Esophagus squamous epithelium (tissue), 5 donors: ENCODE measurements at places on chromosomes 3 and 15.

GRCh38 chr3:156632601-156633000, 41.8 kb upstream of the TIPARP start:
- H3K4me3 ChIP-seq: no peak overlapping the region
- H3K27ac ChIP-seq: no peak overlapping the region

GRCh38 chr3:127848131-127849129, 26.1 kb upstream of the MGLL start:
- no peaks in the 10 kb centered on the region for H3K27me3 ChIP-seq
- H3K4me3 ChIP-seq: no peak overlapping the region
- peak overlapping the region; percentile 82 for H3K27ac ChIP-seq
- no peaks in the 10 kb centered on the region for H3K36me3 ChIP-seq

DNA sequence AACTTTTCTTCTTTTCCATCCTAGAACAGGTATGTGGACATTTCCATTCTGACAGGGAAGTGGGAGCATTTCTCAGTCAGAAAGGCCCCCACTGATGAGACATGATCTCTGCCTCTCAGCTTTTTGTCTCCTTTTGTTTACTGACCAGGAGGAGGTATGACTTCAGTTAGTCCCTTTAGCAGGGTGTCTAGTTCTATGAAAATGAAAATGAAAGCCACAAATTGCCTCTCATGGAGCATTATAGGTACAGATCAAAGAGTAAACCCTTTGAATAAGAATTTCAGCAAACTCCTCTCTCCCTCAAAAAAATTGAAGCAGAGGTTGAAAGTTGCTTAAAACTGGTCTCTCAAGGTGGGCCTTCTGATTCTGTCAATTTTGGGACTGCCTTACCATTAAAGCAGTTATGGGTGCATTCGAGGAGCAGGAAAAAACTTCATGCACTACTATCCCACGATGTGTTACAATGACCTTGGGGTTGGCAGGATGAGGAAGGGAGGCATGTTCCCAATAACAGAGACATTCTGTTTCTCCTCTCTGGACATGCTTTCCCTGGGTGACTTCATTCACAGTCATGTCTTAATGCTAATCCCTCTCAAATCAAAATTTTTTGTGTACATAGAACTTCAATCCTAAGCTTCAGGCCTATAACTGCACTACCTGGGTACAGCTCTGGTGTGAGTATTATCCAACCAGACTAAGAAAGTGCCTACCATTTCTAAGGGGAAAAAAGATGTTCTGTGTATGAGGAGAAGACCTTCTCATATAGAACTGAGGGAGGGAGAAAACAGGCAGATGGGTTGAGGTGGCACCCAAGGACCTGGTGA, 50.6 kb upstream of the TBC1D23 start:
- peaks cover 15% of the 10 kb centered on the region for H3K4me1 ChIP-seq
- H3K36me3 ChIP-seq: no peaks in the 10 kb centered on the region
- H3K4me3 ChIP-seq: no peak overlapping the region
- H3K27me3 ChIP-seq: no peaks in the 10 kb centered on the region

- H3K36me3 ChIP-seq: no peaks in the 10 kb centered on the region
- no peak overlapping the region for H3K4me3 ChIP-seq
Observed at GRCh38 chr15:75036212-75036616, 12.8 kb downstream of the PPCDC start.

DNA sequence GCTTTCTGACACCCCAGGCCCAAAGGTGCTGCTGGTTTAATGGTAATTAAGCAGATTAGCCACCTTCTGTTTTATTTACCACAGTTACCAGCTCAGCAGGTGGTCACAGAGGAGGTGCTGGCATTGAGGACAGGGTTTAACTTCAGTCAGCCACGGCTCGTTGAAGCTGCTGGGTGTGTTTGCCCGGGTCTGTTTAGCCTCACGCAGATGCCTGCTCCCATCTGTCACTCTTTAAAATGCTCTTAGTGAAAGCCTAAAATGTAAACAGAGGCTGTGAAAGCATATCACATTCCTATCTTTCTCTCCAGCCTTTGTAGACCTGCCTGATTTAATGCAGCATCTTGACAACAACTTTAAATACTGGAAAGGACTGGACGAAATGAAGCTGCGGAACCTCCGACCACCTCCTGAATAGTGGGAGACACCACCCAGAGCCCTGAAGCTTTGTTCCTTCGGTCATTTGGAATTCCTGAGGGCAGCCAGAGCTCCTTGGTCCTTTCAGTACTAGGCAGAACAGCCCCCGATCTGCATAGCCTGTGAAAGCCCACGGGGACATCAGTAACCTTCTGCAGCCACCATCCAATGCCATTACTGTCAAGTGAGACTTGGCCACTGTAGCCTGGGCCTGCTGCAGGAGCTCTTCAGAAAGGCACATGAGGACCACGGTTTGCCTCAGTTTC, 156.0 kb downstream of the PDE8A start:
- no peaks in the 10 kb centered on the region for H3K27me3 ChIP-seq
- no peak overlapping the region for H3K27ac ChIP-seq
- H3K36me3 ChIP-seq: peaks cover 19% of the 10 kb centered on the region
- DNase-seq: no peak
